ENCODE measurements at places on chromosomes 12 and 14.

GRCh38 chr12:106299202-106299774 is 3.2 kb upstream of the TCP11L2 start:
- no peak for DNase-seq

GRCh38 chr12:130049666-130050065 is 112.6 kb upstream of the FZD10 start:
- no peak for DNase-seq

GRCh38 chr14:32618991-32619390 is 289.9 kb downstream of the AKAP6 start:
- DNase-seq = no peak

DNA sequence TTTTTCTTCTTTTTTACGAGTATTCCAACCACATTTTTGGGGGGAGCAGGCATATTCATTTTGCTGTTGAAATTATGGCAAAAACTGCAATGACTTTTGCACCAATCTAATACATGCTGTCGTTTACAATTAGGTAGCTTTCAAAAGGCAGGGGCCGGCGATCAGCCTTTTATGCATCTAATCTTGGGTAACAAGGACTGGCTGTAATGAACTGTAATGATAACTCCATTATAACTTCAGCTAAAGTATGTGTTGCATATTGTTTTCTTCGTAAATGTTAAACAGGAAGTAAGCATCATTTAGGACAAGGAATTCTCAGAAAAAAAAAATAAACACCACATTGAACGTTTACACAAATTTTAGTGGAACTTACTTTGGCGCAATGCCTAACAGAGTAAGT is 30.3 kb upstream of the KLRF1 start:
- DNase-seq = peak; percentile 40

DNA sequence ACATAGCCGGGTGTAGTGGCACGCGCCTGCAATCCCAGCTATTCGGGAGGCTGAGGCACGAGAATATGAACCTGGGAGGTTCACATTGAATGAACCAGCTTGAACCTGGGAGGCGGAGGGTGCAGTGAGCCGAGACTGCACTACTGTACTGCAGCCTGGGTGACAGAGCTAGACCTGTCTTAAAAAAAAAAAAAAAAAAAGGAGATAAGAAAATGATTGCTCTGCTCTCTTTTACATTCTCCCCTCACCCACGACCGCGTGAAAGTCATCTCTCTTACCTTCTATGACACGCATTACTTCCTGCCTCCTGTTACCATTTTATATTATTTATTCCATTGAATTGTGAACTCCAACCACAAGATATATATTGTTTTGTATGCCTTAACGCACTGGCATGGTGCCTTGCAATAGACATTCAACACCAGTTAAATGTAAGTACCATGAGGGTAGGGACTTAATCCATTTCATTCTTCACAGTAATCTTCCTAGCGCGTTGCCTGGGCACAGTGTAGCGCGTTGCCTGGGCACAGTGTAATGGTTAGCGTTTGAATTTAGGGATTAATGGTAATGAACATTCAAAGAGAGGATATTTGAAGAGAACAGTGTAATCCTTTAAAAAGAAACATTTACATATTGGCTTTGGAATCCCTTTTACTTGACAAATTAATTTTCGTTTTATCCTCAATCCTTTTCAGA is 2.7 kb downstream of the RAP1B start:
- no peak for DNase-seq

GRCh38 chr12:22974865-22975264 is 349.9 kb downstream of the ETNK1 start:
- no peak for DNase-seq

DNA sequence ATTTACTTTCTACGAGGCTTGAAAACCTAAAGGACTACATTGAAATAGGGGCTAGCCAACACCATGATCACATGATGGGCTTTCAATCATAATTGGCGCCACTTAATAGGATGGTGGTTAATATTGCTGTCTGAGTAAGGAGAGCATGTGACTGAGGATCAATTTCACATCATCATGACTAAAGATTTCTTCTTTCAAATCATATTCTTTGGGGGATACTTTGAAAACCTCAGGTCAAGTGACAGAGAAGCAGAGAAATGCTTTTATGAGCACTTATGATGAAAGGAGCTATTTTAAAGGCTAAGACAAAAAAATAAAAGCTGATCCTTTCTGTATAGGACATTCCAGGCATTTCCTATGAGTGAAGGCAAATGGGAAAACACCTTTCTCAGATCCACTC is 42.9 kb upstream of the KRAS start:
- no peak for DNase-seq

DNA sequence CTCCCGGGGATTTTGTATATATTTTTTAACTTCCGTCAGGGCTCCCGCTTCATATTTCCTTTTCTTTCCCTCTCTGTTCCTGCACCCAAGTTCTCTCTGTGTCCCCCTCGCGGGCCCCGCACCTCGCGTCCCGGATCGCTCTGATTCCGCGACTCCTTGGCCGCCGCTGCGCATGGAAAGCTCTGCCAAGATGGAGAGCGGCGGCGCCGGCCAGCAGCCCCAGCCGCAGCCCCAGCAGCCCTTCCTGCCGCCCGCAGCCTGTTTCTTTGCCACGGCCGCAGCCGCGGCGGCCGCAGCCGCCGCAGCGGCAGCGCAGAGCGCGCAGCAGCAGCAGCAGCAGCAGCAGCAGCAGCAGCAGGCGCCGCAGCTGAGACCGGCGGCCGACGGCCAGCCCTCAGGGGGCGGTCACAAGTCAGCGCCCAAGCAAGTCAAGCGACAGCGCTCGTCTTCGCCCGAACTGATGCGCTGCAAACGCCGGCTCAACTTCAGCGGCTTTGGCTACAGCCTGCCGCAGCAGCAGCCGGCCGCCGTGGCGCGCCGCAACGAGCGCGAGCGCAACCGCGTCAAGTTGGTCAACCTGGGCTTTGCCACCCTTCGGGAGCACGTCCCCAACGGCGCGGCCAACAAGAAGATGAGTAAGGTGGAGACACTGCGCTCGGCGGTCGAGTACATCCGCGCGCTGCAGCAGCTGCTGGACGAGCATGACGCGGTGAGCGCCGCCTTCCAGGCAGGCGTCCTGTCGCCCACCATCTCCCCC is 777 bp downstream of the ASCL1 start:
- peak; percentile 83 for DNase-seq

GRCh38 chr14:81784084-81784483 is 250.4 kb upstream of the SEL1L start:
- DNase-seq = no peak

DNA sequence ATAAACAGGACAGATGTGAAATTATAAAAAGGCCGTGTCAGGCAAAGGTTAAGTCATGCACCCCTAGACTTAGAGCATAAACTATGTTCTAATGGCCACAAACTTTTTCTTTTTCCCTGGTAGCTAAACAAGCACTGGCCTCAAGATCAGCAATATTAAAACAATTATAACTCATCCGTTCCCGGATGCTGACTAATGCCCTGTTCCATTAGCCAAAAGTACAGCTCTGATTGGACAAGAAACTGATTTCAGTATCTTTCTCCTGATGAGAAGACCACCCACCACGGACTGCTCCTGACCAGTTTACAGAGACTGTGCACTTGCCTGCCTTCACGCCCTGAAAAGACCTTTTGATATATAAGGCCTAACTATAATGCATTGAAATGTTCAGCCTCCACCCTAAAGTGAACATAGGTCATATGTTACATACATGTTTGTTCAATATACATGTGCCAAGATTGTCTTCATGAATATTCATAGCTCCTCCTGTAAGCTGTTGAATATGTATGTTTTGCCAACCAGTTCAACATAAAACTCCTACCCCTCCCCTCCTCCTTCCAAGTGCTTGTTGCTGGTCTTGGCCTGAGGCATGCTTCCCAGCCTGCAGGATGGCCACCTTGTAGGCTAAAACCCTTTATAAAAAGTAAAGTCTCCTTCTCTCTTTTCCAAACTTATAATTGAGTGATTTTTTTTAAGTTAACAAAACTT is 162.0 kb downstream of the IPO8 start:
- peak; percentile 12 for DNase-seq
